Upper lobe of left lung (tissue), 6 donors: ENCODE measurements at places on chromosomes 2 and 18.

DNA sequence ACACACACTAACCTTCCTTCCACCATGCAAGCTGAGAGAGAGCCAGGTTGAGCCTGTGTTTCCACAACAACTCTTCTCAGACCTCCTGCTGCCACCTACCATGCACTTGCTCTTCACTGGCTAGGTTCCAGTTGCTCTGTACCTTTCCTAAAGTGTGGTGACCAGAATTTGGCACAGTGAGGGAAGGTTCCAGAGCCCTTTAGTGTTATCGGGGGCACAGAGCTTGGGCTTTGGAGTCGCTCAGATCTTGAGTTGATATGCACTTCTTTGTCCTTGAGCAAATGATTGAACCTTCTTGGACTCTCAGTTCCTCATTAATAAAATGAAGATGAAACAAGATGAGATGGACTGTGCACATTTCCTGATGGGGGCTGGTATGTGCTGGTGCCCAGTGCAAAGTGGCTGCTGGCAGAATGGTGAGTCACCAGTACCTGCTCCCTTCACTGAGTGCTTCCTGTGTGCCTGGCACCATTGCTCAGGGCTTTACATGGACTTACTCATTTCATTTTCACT is 47.1 kb downstream of the NEDD4L start:
- peak; percentile 82 for DNase-seq
- H3K4me3 ChIP-seq: no peak overlapping the region
- no peaks in the 10 kb centered on the region for H3K36me3 ChIP-seq
- H3K4me1 ChIP-seq: peaks cover 47% of the 10 kb centered on the region

DNA sequence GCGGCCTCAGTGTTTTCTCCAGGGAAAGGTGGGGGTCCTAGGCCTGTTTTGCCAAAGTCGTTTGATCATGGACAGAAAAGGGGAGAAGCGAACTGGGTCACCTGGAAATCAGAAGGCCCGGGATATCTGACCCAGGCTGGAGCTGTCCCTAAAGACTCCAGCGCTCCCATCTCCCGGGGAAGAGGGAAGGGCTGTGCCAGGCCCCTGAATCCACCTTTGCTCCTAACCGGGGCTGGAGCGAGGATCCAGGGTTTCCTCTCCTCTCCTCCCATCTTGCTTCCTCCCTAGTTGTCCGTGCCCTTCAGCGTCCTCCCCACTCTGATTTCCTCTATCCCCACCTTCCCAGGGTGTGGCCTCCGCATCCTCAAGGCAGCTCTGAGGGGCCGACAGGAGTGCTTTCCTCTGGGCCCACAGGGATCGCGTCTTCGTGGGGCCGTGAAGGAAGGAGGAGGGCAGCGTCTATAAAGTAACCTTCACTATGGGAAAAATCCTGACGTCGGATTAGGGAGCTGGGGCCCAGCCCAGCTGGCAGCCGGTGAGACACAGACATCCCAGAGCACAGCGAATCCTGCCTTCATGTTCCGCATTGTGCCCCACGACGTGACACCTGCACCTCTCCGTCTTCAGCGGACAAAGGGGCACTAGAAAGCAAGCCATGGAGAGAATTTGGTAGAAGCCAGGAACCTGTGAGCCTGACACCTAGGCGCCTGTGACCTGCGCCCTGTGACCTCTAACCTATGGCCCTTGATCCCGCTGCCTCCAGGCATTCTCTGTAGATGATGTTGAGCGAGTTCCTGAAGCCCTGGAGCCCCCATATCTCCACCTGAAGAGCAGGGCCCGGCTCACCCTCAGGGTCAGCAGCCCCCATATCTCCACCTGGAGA is 212.7 kb upstream of the SALL3 start:
- no peak overlapping the region for H3K27ac ChIP-seq
- no peaks in the 10 kb centered on the region for H3K27me3 ChIP-seq
- H3K4me3 ChIP-seq: no peak overlapping the region
- H3K36me3 ChIP-seq: no peaks in the 10 kb centered on the region

DNA sequence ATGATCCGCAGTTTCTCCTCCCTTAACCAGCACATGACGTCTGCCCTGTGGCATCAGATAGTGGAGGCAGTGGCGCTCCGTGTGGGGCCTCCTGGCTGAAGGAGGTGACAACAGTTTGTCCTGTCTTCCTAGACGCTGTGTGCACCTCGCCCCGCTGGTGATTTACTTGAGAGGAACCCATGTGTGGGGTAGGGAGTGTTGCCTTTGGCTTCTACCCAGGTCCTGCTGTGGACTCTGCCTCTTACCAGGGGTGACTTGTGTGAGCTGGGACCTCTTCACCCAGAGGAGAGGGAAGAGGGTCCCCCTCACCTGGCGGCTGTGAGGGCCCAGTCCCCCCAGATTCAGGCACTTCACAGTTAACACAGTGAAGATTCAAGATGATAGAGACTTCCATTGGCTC is 77.6 kb downstream of the TMEM18 start:
- no peaks in the 10 kb centered on the region for H3K36me3 ChIP-seq
- DNase-seq: no peak
- no peak overlapping the region for H3K4me3 ChIP-seq

GRCh38 chr2:23602116-23602515 is 217.1 kb downstream of the KLHL29 start:
- no peaks in the 10 kb centered on the region for H3K36me3 ChIP-seq
- no peak overlapping the region for H3K4me3 ChIP-seq
- H3K27ac ChIP-seq: no peak overlapping the region
- H3K27me3 ChIP-seq: no peaks in the 10 kb centered on the region

DNA sequence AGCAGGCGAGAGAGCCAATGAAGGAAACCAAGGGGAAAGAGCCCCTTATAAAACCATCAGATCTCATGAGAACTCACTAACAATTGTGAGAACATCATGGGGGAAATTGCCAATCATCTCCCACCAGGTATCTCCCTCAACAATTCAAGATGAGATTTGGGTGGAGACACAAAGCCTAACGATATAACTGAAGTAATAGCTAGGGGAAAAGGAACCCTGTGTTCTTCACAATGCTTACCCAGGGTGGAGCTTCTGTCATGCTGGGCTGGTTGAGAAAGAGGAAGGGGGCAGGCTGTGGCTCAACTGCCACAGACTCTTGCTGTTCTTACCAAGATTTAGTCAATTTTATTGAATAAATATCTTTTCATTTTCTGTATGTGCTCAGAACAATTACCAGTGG is 392.1 kb upstream of the HS6ST1 start:
- no peaks in the 10 kb centered on the region for H3K27me3 ChIP-seq
- no peak overlapping the region for H3K4me3 ChIP-seq
- H3K36me3 ChIP-seq: no peaks in the 10 kb centered on the region
- H3K27ac ChIP-seq: no peak overlapping the region

DNA sequence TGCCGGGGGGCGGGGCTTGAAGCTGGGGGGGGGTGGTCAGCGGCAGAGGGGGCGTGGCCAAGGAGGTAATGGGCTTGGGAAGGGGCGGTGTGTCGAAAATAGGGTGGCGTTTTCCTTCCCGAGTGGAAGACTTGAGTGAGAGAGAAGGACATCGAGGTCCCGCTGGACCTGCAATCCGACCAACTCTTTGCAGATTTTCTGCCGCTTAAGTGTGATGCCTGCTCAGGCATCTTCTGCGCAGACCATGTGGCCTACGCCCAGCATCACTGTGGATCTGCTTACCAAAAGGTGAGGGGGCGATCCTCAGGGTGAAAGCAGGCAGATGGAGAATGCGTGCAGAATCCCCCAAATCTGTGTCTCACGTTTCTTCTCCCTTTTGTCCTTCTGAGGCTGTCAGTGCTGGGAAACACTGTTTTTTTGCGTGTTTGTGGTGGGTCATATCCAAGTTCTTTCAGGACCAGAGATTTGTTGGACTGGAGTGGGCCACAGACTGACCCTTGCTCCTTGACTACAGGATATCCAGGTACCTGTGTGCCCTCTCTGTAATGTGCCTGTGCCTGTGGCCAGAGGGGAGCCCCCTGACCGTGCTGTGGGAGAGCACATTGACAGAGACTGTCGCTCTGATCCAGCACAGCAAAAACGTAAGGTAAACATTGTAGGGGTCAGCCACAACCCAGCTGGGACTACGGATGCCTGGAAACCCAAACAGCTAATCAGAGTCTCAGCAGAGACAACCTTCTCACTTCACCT is 727 bp downstream of the ZFAND2B start:
- H3K36me3 ChIP-seq: peaks cover 35% of the 10 kb centered on the region
- DNase-seq: no peak
- peak overlapping the region; percentile 73 for H3K4me3 ChIP-seq
- H3K27ac ChIP-seq: peak overlapping the region; percentile 91
- H3K27me3 ChIP-seq: no peaks in the 10 kb centered on the region

GRCh38 chr2:160941290-160941846 is 218.9 kb upstream of the TANK start:
- H3K4me3 ChIP-seq: no peak overlapping the region
- H3K4me1 ChIP-seq: no peaks in the 10 kb centered on the region
- H3K27me3 ChIP-seq: no peaks in the 10 kb centered on the region
- DNase-seq: no peak

GRCh38 chr2:7448578-7449264 is 531.5 kb downstream of the RNF144A start:
- no peaks in the 10 kb centered on the region for H3K4me1 ChIP-seq
- no peaks in the 10 kb centered on the region for H3K36me3 ChIP-seq
- no peak overlapping the region for H3K4me3 ChIP-seq
- H3K27ac ChIP-seq: no peak overlapping the region

GRCh38 chr2:130762910-130763385 is 7.6 kb downstream of the AMER3 start:
- no peak overlapping the region for H3K27ac ChIP-seq
- no peaks in the 10 kb centered on the region for H3K27me3 ChIP-seq
- H3K4me3 ChIP-seq: no peak overlapping the region
- DNase-seq: no peak
- no peaks in the 10 kb centered on the region for H3K36me3 ChIP-seq
- H3K4me1 ChIP-seq: no peaks in the 10 kb centered on the region

GRCh38 chr2:179726461-179727180 is 134.8 kb downstream of the ZNF385B start:
- DNase-seq: no peak
- H3K36me3 ChIP-seq: no peaks in the 10 kb centered on the region
- H3K4me3 ChIP-seq: no peak overlapping the region
- no peak overlapping the region for H3K27ac ChIP-seq

- H3K36me3 ChIP-seq: no peaks in the 10 kb centered on the region
- no peaks in the 10 kb centered on the region for H3K27me3 ChIP-seq
- no peak overlapping the region for H3K4me3 ChIP-seq
Measured at GRCh38 chr18:13577091-13577697, 149.2 kb downstream of the FAM210A start.

DNA sequence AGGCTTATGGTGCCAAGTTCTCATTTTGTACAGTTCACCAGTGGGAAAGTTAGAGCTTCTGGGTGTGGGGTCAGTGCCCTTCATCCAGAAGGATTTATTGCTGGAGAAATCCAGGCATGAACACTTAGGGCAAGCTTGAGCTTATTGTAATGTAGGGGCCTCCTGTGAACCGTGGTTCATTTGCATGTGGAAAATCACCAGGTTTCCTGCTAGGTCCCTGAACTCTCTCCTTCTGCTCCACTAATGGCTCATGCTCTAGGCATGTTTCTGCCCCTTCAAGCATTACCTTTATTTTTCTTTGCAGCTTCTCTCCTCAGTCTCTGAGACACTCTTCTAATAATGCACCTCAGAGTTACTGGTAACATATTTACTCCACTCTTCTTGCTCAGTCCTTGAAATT is 79.3 kb upstream of the FAM98A start:
- H3K27ac ChIP-seq: no peak overlapping the region
- H3K27me3 ChIP-seq: no peaks in the 10 kb centered on the region
- DNase-seq: no peak
- H3K4me1 ChIP-seq: no peaks in the 10 kb centered on the region
- no peak overlapping the region for H3K4me3 ChIP-seq
- H3K36me3 ChIP-seq: no peaks in the 10 kb centered on the region

DNA sequence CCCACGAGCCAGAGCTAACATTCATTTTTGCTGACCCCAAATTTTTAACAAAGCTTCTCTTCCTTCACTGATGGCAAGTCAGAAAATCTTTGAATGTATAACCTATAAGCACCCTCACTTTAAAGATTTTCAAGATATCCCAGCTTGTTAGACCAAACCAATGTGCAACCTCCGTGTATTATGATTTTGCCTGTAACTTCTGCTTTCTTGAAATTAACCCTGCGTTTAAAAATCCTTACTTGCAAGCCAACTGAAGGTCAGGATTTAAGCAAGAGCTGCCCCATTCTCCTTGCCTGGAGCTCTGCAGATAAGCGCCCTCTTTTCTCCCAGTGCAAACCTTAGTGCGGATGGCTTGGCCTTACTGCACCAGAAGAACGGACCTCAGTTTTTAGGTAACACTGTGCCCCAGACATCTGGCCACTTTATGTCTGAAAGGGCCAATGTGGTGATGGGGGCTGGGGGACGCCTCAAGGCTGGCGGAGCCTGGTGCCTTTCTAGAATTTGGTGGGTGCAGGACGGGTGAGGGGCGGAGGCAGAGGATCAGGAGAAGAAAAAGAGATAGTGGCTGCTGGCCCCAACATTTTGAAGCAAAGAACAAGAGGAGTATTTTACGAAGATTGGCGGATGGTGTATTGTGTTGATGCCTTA is 805 bp upstream of the TNFRSF11A start:
- peak overlapping the region; percentile 49 for H3K4me3 ChIP-seq
- H3K36me3 ChIP-seq: no peaks in the 10 kb centered on the region
- H3K27me3 ChIP-seq: peaks cover 8% of the 10 kb centered on the region
- peaks cover 23% of the 10 kb centered on the region for H3K4me1 ChIP-seq
- H3K27ac ChIP-seq: no peak overlapping the region

- no peak for DNase-seq
- no peak overlapping the region for H3K4me3 ChIP-seq
- H3K27me3 ChIP-seq: no peaks in the 10 kb centered on the region
- no peaks in the 10 kb centered on the region for H3K36me3 ChIP-seq
Measured at GRCh38 chr2:234261736-234262135, 211.2 kb downstream of the SPP2 start.

GRCh38 chr2:185316383-185316782 is 422.2 kb upstream of the FSIP2 start:
- H3K27me3 ChIP-seq: no peaks in the 10 kb centered on the region
- DNase-seq: no peak
- no peak overlapping the region for H3K4me3 ChIP-seq

GRCh38 chr18:43571078-43571689 is 293.9 kb upstream of the SYT4 start:
- no peaks in the 10 kb centered on the region for H3K36me3 ChIP-seq
- no peak overlapping the region for H3K27ac ChIP-seq
- DNase-seq: no peak
- no peaks in the 10 kb centered on the region for H3K27me3 ChIP-seq
- H3K4me1 ChIP-seq: no peaks in the 10 kb centered on the region

GRCh38 chr2:120984046-120984445 is 248.4 kb downstream of the GLI2 start:
- no peak overlapping the region for H3K27ac ChIP-seq
- H3K4me1 ChIP-seq: no peaks in the 10 kb centered on the region
- no peaks in the 10 kb centered on the region for H3K27me3 ChIP-seq
- H3K36me3 ChIP-seq: peaks cover 3% of the 10 kb centered on the region
